Activated T-helper 1 cell treated with anti-CD3 and anti-CD28 coated beads, Interleukin-2, amount 50 U/mL, for 16 hours (primary cell): ENCODE measurements at places on chromosomes 7 and 10.

GRCh38 chr7:103124429-103124979 is 24.4 kb downstream of the NAPEPLD start:
- no peak for DNase-seq

GRCh38 chr10:73408061-73408460 is 5.8 kb downstream of the ANXA7 start:
- no peak for DNase-seq

GRCh38 chr7:112997831-112998230 is 88.8 kb downstream of the GPR85 start:
- DNase-seq, result no peak

GRCh38 chr7:17725821-17726220 is 214.5 kb downstream of the SNX13 start:
- no peak for DNase-seq

- no peak for DNase-seq
Measured at GRCh38 chr10:7501157-7501556, 90.3 kb upstream of the SFMBT2 start.

- DNase-seq, result no peak
Measured at GRCh38 chr10:129601737-129602136, 134.7 kb downstream of the MGMT start.

DNA sequence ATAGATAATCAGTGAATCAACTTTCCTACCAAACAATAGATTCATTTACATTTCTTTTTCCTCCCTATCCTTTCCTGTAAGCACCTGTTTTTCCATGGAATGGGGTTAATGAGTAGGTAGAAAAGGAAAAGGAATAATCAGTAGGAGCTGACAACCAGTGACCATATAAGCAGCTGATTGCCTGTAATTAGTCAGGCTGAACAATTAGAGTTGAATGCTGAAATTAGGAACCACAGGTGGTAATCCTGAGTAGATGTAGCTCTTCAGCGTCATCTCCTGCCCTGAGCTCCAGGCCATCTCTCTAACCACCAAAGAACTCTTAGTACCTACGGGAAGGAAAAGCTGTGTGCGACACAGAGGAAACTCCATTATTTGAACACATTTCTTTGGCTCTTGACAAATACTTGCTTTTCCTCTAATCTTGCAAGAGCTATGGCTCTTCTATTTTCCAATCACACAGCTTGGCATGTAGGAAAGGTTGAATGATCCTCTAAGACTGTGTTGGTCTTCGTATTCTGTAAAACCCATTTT is 63.8 kb downstream of the KLHDC10 start:
- DNase-seq, result no peak

DNA sequence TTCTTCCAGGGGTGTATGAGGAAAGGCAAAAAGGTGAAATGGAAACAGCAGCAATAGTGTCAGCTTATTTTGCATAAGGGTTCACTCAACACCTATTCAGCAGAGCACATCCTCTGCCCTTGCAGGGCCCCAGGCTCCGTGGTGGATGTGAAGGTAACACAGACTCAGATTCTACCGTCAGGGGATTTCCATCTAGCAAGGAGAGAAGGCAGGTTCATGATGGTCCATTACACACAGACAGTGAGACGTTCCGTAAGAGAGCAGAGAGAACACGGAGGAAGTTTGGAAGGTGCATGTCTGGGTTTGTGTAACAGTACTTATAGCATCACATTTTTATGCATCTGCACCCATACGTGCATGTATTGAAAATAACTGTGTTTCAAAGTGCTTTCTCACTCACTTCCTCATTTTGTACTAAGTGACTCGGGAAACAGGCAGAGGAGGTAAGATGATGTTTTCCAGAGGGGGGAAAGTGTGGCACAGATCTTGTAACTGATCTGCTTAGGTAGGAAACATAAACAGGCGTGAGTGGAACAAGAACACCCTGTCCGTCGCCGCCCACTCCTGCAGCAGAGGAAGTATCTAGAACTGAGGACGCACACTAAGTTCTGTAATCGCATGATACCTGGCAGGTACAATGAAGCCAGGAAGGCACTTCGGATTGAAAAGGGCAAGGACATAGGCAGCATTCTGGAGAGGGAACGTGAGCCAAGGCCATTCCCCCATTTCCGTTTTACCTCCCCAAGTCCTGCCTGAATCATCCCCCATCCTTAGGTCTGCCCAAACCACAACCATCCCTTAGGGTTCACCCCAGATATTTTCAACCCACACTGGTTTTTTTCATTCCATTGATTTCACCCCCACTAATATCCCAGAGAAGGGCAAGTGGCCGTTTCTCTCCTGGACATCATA is 1.0 kb upstream of the ENO4 start:
- DNase-seq, result no peak

DNA sequence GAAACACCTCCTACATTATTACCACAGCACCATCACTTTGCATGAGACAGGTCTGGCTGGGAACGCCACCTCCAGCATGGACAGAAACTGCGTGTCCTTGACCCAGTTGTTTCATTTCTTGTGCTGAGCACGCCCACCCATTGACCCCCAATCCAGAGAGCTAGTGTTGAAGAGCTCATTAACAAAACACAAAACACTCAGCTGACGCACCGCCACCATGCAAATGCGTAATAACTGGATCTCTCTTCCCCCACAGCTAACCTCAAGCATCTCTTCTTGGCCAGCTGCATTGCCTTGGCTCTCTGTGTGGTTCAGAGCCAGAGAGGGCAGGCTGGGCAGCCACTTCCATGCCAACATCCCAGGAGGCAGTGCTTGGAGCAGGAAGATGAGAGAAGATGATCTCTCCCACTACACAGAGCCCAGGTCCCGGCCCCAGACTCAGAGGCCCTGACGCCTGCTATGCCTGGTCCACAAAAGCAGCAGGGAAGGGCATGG is 173.5 kb downstream of the PLXNA4 start:
- DNase-seq, result no peak

- no peak for DNase-seq
Measured at GRCh38 chr10:97738616-97739015, 1.7 kb downstream of the ZFYVE27 start.

DNA sequence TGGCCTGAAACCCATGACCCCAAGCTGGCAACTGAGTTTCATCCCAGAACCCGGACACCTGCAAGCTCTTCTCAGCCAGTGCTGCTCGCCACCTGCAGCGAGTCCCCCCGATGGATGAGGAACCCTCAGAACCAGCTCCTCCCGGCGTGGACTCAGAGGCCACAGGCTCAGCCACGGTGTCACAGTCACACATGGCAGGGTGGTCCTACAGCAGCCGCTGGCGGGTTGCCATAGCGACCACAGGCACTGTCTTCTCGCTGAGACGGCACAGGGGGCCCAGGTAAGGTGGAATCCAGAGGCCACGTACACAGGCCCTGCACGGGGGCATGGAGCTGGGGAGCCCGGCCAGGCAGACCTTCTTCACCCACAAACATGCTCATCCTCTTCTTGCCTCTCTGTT is 53.4 kb downstream of the DPYSL4 start:
- no peak for DNase-seq

GRCh38 chr7:90320801-90321494 is at the start of gene FAM237B:
FAM237B (minus strand) TSS chr7:90321304; CDS start chr7:90319748, 1,556 bp downstream.
- DNase-seq, result no peak

- DNase-seq, result no peak
Measured at GRCh38 chr10:1715821-1716220, 21.5 kb downstream of the ADARB2 start.

GRCh38 chr7:897086-897485 is 20.7 kb downstream of the GET4 start:
- no peak for DNase-seq

- DNase-seq, result no peak
Measured at GRCh38 chr10:86164960-86165630, 201.5 kb downstream of the GRID1 start.

GRCh38 chr10:8137726-8138125 is 83.2 kb downstream of the GATA3 start:
- DNase-seq, result no peak

- no peak for DNase-seq
Measured at GRCh38 chr10:128364631-128365030, 238.4 kb upstream of the MKI67 start.

DNA sequence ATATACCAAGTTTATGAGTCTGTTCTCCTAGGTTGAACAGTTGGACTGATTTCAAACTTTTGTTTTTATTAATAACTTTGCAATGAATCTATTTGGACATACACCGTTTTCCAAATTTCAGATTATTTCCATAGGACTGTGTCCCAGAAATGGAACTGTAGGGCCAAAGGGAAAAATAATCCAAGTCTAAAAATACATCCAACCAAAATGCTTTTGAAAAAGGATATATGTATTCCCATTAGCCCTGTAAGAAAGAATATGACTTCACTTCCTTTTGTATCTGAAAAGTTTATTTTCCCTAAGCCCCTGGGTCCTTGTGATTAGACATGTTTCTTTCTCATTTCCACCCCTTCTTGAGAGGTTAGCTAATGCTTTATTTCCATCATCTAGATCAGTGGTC is 434.2 kb upstream of the MKI67 start:
- DNase-seq, result no peak

DNA sequence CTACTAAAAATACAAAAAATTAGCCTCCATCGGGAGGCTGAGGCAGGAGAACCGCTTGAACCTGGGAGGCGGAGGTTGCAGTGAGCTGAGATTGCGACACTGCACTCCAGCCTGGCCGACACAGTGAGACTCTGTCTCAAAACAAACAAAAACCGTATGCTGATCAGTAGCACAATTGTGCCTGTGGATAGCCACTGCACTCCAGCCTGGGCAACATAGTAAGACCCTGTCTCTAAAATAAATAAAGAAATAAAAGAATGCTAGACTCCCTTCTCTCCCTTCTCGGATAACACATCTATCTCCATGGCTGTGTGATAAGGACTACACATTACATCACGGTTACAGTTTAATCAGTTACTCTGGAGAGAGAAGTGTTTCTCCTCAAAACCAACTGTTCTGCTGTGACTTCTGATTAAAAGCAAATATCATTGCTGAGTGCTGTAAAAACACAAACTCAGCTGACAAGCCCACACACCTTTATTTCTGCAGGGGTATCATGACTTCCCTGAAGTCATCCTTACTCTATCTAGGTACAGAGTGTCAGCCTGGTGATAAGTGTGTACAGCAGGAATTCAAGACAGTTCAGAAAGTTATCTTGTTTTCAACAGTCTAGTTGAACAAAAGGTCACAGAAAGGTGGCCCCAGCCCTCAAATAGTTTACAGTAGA is 5.3 kb upstream of the ARHGAP19 start:
- DNase-seq, result no peak

GRCh38 chr7:5780801-5781496 is 514 bp downstream of the RNF216 start:
- DNase-seq, result no peak

DNA sequence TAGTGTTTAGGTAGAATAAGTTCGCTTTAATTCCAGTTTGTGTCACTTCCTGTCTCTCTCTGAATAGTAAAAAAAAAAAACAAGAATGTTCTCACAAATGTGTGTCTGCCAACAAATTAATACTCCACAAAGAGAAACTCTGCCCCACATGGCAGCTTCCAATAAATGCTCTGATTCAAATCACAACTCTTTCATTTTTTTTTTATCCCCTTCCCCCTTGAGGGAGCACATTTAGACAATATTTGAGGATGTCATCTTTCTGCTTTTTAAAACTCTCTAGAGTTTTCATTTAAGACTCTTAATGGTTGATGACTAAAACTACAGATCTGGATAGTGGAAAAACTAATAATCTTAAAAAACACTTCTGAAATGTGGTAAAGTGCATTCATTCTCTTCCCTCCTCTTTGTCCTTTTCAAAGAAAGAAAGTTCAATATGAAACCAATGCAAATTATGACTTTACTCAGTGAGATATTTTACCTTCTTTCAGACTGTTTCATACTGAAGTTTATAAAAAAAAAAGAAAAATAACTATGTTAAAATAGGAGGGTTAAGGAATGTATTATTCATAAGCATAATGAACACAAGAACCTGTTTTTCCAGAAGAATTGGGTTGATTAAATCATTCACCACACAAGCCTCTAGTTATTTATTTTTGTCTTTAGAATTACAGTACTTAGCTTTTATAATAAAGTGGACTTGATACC is 42.3 kb downstream of the ARID5B start:
- DNase-seq, result no peak

GRCh38 chr7:125611582-125611981 is 682.0 kb upstream of the POT1 start:
- DNase-seq, result no peak

DNA sequence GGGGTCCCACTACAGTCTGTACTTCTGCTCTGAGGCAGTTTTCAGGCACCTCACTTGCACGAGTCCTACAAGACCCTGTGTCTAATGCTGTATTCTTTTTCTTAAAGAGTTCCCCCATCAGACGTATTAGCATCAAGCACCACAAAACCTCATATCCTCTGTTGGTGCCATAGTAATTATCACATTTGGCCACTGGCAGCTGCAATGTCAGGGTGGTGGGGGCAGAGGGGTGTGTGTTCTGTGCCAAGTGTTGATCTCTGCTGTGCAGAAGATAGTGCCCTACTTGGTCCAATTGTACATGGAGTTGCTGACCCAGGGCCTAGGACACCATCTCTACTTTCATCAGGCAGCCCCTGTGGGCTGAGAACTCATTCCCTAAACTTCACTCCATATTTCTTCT is 20.0 kb upstream of the JAZF1 start:
- DNase-seq, result no peak

DNA sequence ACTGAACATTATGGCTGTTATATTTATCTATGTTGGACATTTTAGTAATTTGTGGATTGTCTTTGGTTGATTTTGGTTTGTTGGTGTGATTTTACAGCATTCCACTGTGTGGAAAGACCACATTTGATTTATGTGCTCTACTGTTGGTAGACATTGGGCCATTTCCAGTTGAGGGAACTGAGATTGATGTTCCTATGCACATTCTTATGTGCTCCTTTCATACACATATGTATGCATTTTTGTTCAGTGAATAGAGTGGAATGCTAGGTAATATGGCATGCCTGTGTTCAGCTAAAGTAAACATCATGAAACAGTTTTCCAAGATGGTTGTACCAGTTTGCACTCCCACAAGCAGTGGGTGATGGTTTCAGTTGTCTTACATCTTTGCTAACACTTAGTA is 15.1 kb downstream of the CACNB2 start:
- no peak for DNase-seq
